Activated CD4-positive, alpha-beta memory T cell treated with anti-CD3 and anti-CD28 coated beads, Interleukin-2, amount 10 ng/mL, durations not matched to agents 7 days and 5 days (primary cell): ENCODE measurements at places on chromosomes 4 and X. TPM values are rescaled to one million over a fixed set of nuclear protein-coding genes. Genes with fewer than 3 reads are reported as not detected.

DNA sequence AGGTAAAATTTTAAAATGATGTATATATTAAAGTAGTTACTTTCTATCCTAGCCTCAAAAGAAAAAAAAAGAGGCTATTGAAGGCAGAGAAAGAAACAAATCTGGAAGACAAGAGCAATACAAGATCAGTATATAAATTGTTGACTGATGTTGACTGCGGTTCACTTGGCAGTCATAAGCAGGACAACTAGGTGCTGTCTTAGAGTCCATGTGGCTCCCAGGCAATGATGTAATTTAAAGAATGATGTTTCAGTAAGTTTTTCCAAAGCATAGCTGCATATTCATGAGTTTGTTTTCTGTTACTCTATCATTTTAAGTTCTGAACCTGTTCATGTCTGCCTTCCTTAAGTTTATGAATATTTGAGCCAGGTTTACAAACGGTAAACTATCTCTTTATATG is 630.2 kb downstream of the FAT4 start:
- no peaks in the 10 kb centered on the region for H3K27me3 ChIP-seq
- no peak for DNase-seq
- H3K4me3 ChIP-seq = no peak overlapping the region
- no peaks in the 10 kb centered on the region for H3K36me3 ChIP-seq

- no peak for DNase-seq
- peaks cover 5% of the 10 kb centered on the region for H3K4me1 ChIP-seq
- H3K36me3 ChIP-seq = peaks cover 53% of the 10 kb centered on the region
- no peak overlapping the region for H3K4me3 ChIP-seq
- no peak overlapping the region for H3K27ac ChIP-seq
- H3K27me3 ChIP-seq = no peaks in the 10 kb centered on the region
Observed at GRCh38 chr4:122912810-122913575, 9.4 kb downstream of the NUDT6 start.

GRCh38 chrX:40687169-40687568 is 39.8 kb upstream of the CXorf38 start:
- no peak overlapping the region for H3K4me3 ChIP-seq
- H3K27me3 ChIP-seq = no peaks in the 10 kb centered on the region
- peaks cover 36% of the 10 kb centered on the region for H3K36me3 ChIP-seq
- no peak overlapping the region for H3K27ac ChIP-seq
- H3K4me1 ChIP-seq = peaks cover 12% of the 10 kb centered on the region

TLR10 gene
- total RNA-seq = 0.53 TPM

GRCh38 chr4:145352438-145353145 is 129.1 kb upstream of the SMAD1 start:
- no peak for DNase-seq
- H3K36me3 ChIP-seq = no peaks in the 10 kb centered on the region
- H3K4me3 ChIP-seq = no peak overlapping the region
- no peaks in the 10 kb centered on the region for H3K4me1 ChIP-seq
- peaks cover 3% of the 10 kb centered on the region for H3K27me3 ChIP-seq

YIPF7 gene
- not detected for total RNA-seq

GRCh38 chr4:91829531-91829930 is 474.2 kb upstream of the GRID2 start:
- no peaks in the 10 kb centered on the region for H3K36me3 ChIP-seq
- H3K27me3 ChIP-seq = no peaks in the 10 kb centered on the region
- H3K27ac ChIP-seq = no peak overlapping the region
- H3K4me1 ChIP-seq = no peaks in the 10 kb centered on the region
- DNase-seq = no peak

- H3K4me1 ChIP-seq = peaks cover 26% of the 10 kb centered on the region
- H3K4me3 ChIP-seq = no peak overlapping the region
Observed at GRCh38 chrX:39576041-39576872, 521.5 kb downstream of the BCOR start.

DRP2 gene
- total RNA-seq = 0.88 TPM

DNA sequence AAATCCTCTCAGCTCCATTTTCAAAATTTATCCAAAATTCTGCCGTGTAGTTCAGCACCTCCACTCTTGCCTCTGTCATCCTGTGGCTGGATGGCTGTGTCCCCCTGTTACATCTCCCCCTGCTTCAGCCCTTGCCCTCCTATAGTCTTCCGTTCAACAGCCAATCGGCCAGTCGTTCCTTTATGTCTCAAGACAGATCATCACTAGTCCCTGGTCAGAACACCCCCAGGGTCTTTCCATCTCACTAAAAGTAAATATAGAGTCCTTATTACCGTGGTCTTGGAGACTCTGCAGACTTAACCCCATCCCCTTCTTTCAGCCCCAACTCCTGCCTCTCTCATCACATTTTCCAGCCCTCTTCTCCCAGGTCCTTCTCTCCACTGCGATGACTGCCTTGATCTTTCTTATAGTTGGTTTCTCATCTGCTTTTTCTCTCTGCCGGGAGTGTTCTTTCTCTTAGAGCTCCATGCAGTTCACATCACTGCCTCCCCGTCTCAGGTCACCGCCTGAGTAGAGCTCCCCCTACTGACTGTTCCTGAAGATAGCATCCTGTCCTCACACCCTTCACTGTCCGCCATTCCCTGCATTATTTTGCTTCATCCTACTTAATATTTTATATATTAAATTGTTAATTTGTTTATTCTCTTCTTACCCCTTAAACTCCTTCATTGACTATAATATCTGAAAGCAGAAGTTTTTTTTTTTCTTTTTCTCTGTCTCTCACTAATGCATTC is 736.9 kb upstream of the MAGEB2 start:
- DNase-seq = no peak
- no peak overlapping the region for H3K4me3 ChIP-seq
- H3K4me1 ChIP-seq = no peaks in the 10 kb centered on the region
- H3K36me3 ChIP-seq = no peaks in the 10 kb centered on the region

- no peaks in the 10 kb centered on the region for H3K36me3 ChIP-seq
- H3K4me3 ChIP-seq = no peak overlapping the region
Observed at GRCh38 chr4:108193886-108194672, 25.3 kb upstream of the LEF1 start.

DNA sequence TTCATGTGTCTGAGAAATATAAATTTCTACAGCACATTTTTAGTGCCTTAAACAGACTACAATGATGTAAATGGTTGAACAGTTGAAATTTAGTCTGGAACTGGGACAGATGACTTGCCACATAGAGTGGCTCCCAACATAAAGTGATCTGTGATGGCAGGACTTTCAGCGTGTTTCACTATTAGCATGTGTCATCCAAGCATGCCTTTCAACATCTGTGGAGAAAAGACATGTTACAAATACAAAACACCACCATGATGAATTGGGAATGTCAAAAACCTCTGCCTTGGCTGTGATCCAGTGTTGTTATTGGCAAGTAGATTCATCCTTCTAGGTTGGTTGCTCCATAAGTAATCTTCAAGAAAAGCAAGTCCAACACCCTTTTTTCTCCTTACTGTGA is 348.7 kb downstream of the MAPK10 start:
- H3K4me3 ChIP-seq = no peak overlapping the region
- H3K27me3 ChIP-seq = no peaks in the 10 kb centered on the region
- H3K4me1 ChIP-seq = no peaks in the 10 kb centered on the region
- no peaks in the 10 kb centered on the region for H3K36me3 ChIP-seq
- no peak for DNase-seq

GRCh38 chr4:87011340-87012034 is 76.7 kb downstream of the AFF1 start:
- H3K36me3 ChIP-seq = peaks cover 13% of the 10 kb centered on the region
- H3K27ac ChIP-seq = no peak overlapping the region
- peaks cover 69% of the 10 kb centered on the region for H3K4me1 ChIP-seq
- no peak overlapping the region for H3K4me3 ChIP-seq
- DNase-seq = no peak

GRCh38 chr4:185359767-185360446 is 35.8 kb downstream of the LRP2BP start:
- H3K4me1 ChIP-seq = peaks cover 4% of the 10 kb centered on the region
- no peaks in the 10 kb centered on the region for H3K27me3 ChIP-seq
- no peak overlapping the region for H3K27ac ChIP-seq

GRCh38 chr4:37628977-37629609 is 57.1 kb downstream of the RELL1 start:
- no peaks in the 10 kb centered on the region for H3K27me3 ChIP-seq
- H3K4me1 ChIP-seq = no peaks in the 10 kb centered on the region
- peaks cover 69% of the 10 kb centered on the region for H3K36me3 ChIP-seq
- no peak overlapping the region for H3K27ac ChIP-seq

DNA sequence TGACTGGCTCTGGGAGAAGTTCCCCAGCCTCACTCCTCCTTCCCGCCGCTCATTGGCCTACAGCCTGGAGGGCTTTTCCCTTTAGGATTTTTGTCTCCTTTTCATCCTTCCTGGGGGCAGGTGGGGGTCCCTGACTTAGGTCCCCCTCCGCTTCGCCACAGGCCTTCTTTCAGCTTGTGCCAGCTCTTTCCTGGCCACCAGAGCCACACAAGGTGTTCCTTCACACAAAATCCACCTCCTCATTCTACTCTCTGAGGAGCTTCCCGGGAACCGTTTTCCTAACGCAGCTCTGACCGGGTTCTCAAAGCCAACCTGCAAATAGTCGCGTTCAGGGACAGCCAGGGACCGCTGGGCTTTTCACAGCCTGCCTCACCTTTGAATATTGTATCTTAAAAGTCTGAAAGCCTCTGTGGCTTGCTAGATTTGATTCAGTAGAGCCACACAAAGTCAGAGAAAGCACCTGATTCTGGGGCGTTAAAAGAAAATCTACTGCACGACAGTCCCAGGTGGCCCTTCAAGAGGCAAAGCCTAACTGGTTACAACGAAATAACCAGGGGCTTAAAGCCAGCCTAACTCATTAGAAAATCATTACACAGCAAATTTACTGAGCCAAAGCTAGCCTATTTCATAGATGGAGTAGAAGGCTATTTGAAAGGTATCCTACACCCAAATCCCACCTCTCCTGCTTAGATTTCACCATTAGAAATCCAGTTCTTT is 731 bp upstream of the GPC3 start:
- peaks cover 3% of the 10 kb centered on the region for H3K4me1 ChIP-seq
- H3K4me3 ChIP-seq = peak overlapping the region; percentile 17
- H3K27me3 ChIP-seq = peaks cover 45% of the 10 kb centered on the region

DNA sequence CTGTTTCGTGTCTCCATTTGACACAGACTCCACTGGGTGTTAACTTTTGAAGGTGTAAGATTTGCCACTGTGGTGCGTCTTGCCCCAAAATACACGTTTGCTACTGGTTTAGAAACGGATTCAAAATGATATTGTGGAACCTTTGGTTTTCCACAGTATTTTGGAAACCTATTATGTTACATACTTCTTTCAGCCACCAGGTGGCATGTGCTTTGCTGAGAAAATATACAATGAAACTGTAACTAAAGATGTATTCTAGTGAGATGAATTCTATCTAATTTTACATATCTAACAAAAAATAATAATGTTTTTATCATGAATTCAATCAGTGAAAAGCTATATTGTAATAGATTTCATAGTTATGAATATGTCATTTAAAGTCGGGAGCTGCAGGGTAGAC is 28.4 kb upstream of the SLITRK4 start:
- H3K4me1 ChIP-seq = no peaks in the 10 kb centered on the region
- no peak overlapping the region for H3K27ac ChIP-seq
- H3K36me3 ChIP-seq = no peaks in the 10 kb centered on the region
- no peaks in the 10 kb centered on the region for H3K27me3 ChIP-seq

MAGEA4 gene
- not detected for total RNA-seq

HEPH gene
- total RNA-seq = not detected

DNA sequence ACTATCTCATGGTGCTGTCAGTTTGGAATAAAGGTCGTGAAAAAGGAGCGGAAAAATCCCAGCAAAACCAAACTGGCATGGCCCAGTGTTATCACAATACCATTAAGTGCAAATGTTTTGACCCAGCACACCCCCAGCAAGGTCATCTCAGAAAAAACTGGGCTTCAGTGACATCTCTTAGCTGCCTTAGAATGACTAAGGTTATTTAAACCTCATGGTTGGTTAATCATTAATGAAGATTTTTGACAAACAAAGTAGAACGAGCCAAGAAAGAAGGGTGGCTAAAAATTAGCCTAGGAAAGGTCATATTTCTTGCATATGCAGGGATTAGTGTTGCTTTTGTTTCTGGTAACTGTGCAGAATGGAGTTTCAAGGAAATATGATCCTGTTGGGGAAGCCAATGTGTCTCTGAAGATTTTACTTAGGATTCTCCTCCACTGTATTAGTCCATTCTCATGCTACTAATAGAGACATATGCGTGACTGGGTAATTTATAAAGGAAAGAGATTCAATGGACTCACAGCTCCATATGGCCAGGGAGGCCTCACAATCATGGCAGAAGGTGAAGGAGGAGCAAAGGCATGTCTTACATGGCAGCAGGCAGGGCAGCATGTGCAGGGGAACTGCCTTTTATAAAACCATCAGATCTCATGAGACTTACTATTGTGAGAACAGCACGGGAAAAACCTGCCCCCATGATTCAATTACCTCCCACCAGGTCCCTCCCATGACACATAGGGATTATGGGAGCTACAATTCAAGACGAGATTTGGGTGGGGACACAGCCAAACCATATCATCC is 83.5 kb downstream of the CHRNA9 start:
- H3K36me3 ChIP-seq = no peaks in the 10 kb centered on the region
- no peak for DNase-seq
- no peak overlapping the region for H3K27ac ChIP-seq
- H3K27me3 ChIP-seq = peaks cover 4% of the 10 kb centered on the region
- H3K4me1 ChIP-seq = no peaks in the 10 kb centered on the region

GRCh38 chrX:53717205-53717604 is 30.7 kb upstream of the HUWE1 start:
- DNase-seq = no peak
- peaks cover 58% of the 10 kb centered on the region for H3K4me1 ChIP-seq
- H3K27me3 ChIP-seq = no peaks in the 10 kb centered on the region

GPRASP1 gene
- total RNA-seq = 1.6 TPM

DNA sequence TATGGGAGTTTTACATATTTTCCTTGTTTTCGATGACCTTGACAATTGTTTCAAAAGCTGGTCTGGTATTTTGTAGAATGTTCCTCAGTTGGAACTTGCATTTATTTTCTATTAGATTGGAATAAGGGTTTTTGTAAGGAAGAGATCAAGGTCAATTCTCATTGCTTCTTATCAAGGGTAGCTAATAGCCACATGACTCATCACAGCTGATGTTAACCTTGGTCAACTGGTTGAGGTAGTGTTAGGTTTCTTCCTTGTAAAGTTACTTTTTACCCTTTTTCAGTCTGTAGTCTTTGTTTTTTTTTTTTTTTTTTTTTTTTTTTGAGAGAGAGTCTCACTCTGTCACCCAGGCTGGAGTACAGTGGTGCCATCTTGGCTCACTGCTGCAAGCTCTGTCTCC is 257.2 kb downstream of the SNCA start:
- no peaks in the 10 kb centered on the region for H3K36me3 ChIP-seq
- H3K27ac ChIP-seq = no peak overlapping the region
- DNase-seq = no peak
- peaks cover 3% of the 10 kb centered on the region for H3K27me3 ChIP-seq

SSX2B gene
- not detected for total RNA-seq

SLIT2 gene
- total RNA-seq = not detected

DNA sequence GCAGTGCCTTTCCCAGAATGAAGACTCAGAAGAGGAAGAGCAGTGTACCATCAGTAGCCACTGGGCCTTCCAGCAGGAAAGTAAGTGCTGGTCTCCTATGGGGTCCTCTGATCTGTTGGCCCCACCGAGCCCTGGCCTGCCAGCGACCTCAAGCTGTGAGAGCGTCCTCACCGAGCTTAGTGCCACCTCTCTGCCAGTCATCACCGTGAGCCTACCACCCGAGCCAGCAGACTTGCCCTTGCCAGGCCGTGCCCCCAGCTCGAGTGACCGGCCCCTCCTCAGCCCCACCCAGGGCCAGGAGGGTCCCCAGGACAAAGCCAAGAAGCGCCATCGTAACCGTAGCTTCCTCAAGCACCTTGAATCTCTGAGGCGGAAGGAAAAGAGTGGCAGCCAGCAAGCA is 69.7 kb downstream of the STARD8 start:
- no peak for DNase-seq
- no peaks in the 10 kb centered on the region for H3K27me3 ChIP-seq
- H3K27ac ChIP-seq = no peak overlapping the region
